ENCODE measurements at places on chromosomes 3 and 15. TPM values are rescaled to one million over a fixed set of nuclear protein-coding genes. Genes with fewer than 3 reads are reported as not detected.

CFAP20DC gene
- polyA plus RNA-seq, result 0.69 TPM

FAM227B gene
- 2.2 TPM for polyA plus RNA-seq

EFCC1 gene
- polyA plus RNA-seq, result 3.2 TPM

EPHB1 gene
- 0.30 TPM for polyA plus RNA-seq

HTR3E gene
- not detected for polyA plus RNA-seq

PPP1R14D gene
- polyA plus RNA-seq, result not detected

BAHD1 gene
- polyA plus RNA-seq, result 14.5 TPM

GREM1 gene
- 1.8 TPM for polyA plus RNA-seq

HYAL1 gene
- polyA plus RNA-seq, result 27.8 TPM

GOLGA8G gene
- polyA plus RNA-seq, result not detected

LZTFL1 gene
- polyA plus RNA-seq, result 7.7 TPM

NR2E3 gene
- 0.06 TPM for polyA plus RNA-seq

RARB gene
- polyA plus RNA-seq, result 2.8 TPM

PPIP5K1 gene
- 8.9 TPM for polyA plus RNA-seq

AMIGO3 gene
- 0.51 TPM for polyA plus RNA-seq

LOXL1 gene
- polyA plus RNA-seq, result 9.4 TPM

GPR149 gene
- not detected for polyA plus RNA-seq

Data from lung (tissue), 17 donors.